ENCODE measurements at places on chromosomes 5 and 9.

GRCh38 chr5:123786411-123786810, 274.4 kb downstream of the CSNK1G3 start:
- DNase-seq: no peak

GRCh38 chr5:154782812-154783592, 27.8 kb downstream of the LARP1 start:
- DNase-seq: no peak

DNA sequence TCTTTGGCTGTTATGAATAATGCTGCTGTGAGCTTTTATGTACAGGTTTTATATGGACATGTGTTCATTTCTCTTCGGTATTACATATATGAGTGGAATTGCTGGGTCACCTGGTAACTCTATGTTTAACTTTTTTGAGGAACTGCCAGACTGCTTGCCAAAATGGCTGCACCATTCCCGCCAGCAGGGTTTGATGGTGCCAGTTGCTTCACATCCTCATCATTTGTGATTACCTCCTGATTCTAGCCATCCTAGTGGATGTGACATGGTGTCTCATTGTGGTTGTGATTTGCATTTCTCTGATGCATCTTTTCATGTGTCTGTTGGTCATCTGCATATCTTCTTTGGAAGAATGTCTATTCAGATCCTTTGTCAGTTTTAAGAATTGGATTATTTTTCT, 10.7 kb downstream of the NANS start:
- no peak for DNase-seq

DNA sequence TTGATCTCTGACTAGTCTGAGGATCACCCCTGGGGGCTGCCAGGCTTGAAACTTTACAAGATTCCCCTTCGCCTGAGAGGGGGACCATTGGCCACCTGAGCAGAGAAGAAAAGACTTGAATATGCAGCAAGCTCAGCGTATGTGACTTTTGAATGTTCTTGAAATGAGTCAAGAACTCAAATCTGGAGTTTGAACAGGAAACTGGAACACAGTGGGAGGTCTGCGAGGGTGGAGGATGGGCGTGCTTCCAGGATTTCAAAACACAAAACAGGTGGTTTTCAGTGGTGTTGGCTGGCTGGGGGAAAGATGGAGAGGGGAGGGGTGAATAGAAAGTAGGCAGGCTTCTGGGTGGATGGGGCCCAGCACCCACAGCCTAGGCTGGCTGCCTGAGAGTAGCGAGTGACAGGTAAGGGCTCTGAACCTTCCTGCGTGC, 40.6 kb downstream of the TMEM174 start:
- no peak for DNase-seq

GRCh38 chr5:139808481-139809330, 13.1 kb downstream of the PSD2 start:
- DNase-seq: peak; percentile 55
